ENCODE measurements at places on chromosomes 4 and X.

DNA sequence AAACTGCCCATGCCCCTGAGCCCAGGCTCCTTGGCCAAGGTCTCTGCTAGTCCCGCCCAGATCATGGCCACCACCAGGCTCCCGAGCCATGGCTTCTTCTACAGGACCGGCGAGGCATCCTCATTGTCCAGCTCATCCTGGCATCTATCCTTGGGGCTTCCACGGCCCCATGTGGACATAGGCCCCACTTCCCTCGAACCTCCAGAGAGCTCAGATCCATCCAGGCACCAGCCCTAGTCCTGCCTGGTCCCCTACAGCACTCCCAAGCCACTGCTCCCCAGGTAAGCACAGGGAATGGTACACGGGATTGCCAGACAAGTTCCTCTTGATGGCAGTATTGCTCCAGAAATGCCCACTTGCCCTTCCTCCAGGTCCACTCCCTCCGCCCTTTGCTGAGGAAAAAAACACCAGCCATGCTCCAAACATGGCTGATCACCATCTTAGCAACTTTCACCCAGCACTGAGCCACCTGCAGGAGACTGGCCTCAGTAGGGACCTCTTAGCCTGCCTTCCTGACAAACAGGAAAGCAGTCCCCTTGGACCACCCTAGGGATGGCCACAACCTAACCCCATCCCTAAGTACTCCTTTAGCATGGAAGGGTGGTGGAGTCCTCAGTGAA is 272.1 kb upstream of the AGTR2 start:
- no peak for DNase-seq

- DNase-seq = no peak
Observed at GRCh38 chr4:27921231-27921630, 1060.6 kb downstream of the STIM2 start.

- no peak for DNase-seq
Observed at GRCh38 chr4:29972121-29972520, 748.0 kb upstream of the PCDH7 start.

GRCh38 chrX:19256986-19257385 is 86.7 kb upstream of the PDHA1 start:
- no peak for DNase-seq

GRCh38 chrX:85115252-85115651 is 111.6 kb downstream of the APOOL start:
- no peak for DNase-seq

DNA sequence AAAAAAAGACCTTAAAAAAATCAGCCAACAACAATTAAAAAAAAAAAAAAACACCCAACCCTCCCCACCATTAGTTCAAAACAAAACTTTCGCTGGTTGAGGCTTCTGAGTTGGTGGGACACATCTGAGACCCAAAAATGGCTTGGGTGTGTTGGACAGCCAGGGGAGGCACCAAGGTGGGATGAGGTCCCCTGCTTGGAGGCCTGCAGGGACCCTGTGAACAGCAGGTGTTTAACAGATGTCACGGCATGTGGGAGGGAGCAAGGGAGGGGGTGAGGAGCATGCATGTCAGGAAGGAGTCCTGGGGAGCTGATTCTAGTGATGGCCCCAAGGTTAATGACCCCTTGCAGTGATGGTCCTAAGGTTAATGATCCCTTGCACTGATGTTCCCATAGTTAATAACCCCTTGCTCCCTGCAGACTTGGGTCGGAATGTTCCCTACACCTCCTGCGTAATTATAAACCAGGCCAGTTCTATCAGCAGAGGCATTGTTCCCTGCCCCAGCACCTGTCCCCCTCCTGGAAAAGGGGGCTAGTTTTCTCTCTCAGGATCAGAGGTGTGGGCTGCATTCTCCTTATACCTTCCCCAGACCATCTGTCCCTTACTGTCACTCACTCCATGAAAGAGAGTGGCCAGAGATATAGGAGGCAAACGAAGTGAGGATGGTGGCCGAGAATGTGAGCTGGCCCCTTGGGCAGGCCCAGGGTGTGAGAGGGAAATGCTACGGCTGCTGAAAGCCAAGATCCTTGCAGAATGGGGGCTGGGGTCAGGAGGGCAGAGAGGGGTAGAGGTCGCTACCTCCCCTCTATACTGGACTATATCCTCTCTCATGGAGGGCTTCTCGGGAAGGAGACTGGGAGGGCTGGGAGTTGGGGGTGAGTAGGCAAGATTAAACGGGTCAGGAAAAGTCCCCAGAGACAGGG is 2.3 kb upstream of the FOXP3 start:
- no peak for DNase-seq

- DNase-seq = peak; percentile 61
Observed at GRCh38 chr4:15002659-15003400, 549 bp downstream of the CPEB2 start.

- DNase-seq = no peak
Observed at GRCh38 chr4:121711263-121712000, 14.7 kb upstream of the ANXA5 start.

- DNase-seq = no peak
Observed at GRCh38 chr4:183287677-183288076, 32.4 kb downstream of the CLDN22 start.

DNA sequence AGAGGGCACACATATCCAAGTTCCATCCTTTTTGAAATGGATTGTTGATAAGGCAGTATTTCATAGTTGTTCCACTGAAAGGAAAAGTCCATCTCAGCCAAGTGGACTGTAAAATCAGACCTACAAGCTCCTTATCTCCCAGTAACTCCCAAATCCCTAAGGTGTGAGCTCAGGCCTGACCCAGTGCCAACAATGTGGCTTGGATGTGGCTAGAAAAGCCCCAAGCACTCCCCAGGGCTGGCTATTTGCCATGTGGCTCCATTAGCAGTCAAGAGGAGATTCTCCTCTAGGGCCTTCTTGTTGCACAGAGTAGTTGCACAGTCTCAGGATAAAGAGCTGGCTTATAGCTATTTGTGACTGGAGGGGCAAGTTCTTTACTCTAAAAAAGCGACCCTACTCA is 25.0 kb upstream of the DGKK start:
- no peak for DNase-seq

- no peak for DNase-seq
Observed at GRCh38 chr4:171353535-171353934, 459.7 kb upstream of the GALNTL6 start.

DNA sequence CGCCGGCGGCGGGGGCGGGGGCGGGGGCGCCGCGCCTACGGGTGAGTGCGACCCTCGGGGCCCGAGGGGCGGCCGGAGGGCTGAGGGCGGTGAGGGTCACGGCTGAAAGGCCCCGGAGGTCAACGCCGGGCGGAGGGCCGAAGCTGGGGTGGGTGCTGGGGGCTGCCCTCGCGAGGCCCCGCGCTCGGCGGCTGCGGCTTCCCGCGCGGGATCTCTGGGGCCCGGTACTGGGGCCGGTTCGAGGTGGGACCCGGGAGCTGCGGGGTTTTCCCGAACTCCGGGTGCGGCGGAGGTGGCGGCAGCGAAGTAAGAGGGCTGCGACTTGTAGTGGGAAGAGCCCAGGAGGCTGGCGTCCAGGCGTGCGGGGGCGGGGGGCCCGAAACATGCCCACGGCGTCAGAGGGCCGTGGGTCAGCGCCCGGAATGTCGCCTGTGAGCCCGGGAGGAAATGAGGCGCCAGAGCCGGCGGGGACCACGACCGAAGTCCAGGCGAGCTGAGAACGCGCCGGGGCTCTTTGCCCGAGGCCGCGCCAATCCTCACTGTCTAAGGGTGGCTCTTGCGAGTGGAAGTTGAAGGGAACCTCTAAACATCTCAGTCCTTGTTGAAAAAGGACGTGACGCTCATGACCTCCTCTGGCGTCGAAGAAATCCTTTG is 407 bp downstream of the IL13RA1 start:
- no peak for DNase-seq

- DNase-seq = no peak
Observed at GRCh38 chrX:13357925-13358324, 38.1 kb upstream of the ATXN3L start.

- DNase-seq = no peak
Observed at GRCh38 chr4:7227008-7227407, 34.7 kb downstream of the SORCS2 start.

DNA sequence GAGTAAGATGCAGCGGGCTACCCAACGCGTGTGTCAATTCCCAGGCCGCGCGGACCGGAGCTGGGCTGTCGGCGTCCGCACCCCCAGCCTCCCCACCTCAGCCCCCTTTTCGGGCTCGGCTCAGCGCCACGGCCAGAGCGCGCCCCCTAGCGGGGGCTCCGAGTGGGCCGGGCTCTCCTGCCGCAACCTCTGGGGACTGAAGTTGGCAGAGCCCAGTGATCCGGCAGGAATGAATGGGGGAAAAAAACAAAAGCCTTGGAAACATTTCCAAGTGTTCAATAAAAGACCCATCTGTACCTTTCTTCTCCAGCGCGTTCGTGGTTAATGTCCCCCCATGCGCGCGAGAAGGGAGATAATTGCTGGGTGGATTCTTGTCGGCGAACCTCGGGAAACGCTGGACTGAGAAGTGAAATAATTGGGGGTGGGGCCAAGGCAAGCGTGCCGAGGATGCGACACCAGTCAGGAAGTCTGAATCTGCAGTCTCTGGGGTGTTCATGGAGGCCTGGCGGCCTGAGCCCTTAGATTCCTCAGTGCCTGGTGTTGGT is 5.2 kb upstream of the ARX start:
- no peak for DNase-seq

DNA sequence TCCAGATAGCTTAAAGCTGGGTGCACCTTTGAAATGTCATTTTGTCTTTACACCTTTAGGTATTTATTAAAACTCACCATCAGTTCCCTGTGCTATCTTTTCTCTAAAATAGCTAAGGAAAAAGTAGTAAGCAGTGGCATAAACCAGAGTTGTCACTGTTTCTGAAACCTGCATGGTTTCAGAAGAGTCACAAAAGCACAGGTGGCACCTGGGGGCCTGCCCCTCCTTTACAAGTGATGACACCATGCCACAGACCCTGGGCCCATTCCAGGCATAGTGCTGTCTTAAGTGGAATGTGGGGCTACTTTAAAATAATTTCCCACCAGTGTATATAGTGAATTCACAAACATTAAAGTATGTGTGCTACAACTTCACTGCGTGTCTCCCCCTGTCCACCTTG is 47.8 kb downstream of the DCUN1D4 start:
- no peak for DNase-seq

DNA sequence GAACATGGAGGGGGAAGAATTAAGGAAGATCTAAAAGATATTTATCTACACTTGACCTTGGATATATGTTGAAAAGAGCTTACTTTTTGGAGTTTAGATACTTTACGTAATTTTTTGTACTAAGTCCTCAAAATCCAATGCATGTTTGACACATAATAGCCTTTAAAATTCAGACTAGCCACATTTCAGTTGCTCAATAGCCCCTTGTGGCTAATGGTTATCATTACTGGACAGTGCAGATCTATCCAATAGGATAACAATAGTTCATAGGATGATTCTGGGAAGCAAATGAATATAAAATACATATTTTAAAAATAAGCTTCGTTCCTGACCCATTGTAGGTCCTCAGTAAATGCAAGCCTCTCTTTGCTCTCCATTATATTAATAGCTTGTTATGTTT is 13.8 kb downstream of the AP1AR start:
- DNase-seq = no peak

DNA sequence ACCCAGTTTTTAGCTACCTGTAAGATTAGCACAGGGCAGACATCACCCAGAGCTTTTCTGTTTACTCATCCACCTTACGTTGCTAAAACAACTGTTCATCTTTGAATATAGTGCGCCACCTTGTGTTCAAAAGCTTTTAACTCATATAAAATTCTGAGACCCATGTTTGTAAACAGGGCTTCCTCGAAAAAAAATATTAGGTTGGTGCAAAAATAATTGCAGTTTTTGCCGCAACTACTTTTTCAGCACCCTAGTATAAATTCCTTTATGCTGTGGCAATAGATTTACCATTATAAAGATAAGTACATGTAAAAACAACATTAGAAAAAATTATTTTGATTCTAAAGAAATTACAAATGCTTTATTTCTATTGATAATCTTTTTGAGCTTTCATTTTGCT is 147.9 kb downstream of the LRBA start:
- DNase-seq = no peak

DNA sequence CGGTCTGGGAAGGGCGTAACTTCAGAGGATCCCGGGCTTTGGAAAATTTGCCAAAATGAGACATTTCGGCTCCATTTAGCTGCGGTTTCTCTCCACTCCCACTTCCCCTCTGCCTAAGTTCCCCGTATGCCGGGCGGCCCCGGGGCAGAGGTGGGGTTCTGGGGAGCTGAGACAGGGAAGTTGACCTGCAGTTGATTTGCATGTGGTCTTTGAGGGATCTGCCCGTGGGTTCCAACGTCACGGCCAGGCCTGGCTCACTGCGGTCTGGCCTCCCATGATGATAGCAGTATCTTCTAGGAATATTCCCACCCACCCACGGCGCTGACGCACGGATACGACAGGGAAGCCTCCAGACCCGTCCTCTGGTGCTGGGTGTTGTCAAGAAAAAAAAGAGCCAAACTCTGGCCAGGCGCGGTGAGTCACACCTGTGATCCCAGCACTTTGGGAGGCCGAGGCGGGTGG is 27.3 kb upstream of the CRLF2 start:
- no peak for DNase-seq

GRCh38 chr4:78510681-78511080 is 40.9 kb upstream of the ANXA3 start:
- DNase-seq = no peak

- DNase-seq = no peak
Observed at GRCh38 chr4:168486912-168487281, 6.6 kb upstream of the DDX60L start.

DNA sequence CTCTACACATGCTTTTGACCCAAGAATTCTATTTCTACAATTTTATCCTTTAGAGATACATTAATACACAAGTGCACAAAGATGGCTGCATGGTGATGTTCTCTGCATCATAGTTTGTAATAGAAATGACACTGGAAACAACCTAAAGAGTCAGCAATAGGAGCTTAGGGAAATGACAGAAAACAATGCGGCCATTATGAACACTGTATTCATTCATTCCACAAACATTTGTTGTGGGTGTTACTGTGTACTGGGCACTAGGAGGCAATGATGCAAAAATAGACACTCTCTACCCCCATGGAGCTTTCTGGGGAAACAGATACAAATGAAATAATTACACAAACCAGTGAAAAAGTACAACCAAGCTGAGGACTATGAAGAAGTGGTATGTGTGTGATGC is 32.0 kb downstream of the IDS start:
- DNase-seq = no peak

GRCh38 chrX:17919896-17920446 is 58.9 kb upstream of the RAI2 start:
- DNase-seq = no peak

GRCh38 chr4:124053872-124054538 is 657.4 kb downstream of the SPRY1 start:
- DNase-seq = no peak

GRCh38 chr4:87363552-87363951 is 27.4 kb downstream of the HSD17B11 start:
- DNase-seq = no peak

DNA sequence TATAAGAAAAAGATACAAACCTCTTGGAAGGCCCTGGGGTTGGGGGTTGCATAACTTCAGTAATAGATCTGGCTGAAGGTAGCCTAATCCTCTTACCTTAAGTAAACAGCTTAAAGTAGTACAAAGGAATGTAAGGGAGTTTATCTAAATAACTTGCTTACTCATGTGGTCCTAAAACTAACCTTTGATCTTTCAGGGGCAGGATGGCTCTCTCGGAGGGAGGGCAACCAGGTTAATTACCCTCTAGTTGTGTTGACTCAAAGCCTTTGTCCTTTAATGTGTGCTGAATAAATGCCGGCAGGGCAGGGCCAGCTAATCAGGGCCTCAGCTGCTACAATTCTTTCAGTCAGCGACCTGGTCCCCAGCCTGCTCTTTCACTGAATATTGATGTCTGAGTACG is 822.0 kb upstream of the SLIT2 start:
- no peak for DNase-seq
